ENCODE measurements at places on chromosomes 2 and 18. TPM values are rescaled to one million over a fixed set of nuclear protein-coding genes. Genes with fewer than 3 reads are reported as not detected.

ALS2 gene
- total RNA-seq = 31.6 TPM

RNF125 gene
- total RNA-seq = 0.13 TPM

RAB17 gene
- 0.26 TPM for total RNA-seq

KCNS3 gene
- 0.66 TPM for total RNA-seq

SMARCAL1 gene
- 16.0 TPM for total RNA-seq

IER3IP1 gene
- 39.2 TPM for total RNA-seq

CACNB4 gene
- total RNA-seq = 1.3 TPM

ALPG gene
- not detected for total RNA-seq

BMP10 gene
- total RNA-seq = not detected

ERCC3 gene
- total RNA-seq = 42.9 TPM

HOXD4 gene
- 0.06 TPM for total RNA-seq

REG3G gene
- total RNA-seq = not detected
